ENCODE measurements at places on chromosomes 16 and 17.
A peak's percentile ranks its signal among the peaks of the same experiment; 100 is the strongest.

- peak; percentile 73 for DNase-seq
Observed at GRCh38 chr17:32483451-32484019, 3.3 kb upstream of the CDK5R1 start.

- no peak for DNase-seq
Observed at GRCh38 chr17:9521062-9521461, 54.6 kb downstream of the STX8 start.

GRCh38 chr17:39597372-39598046 lies 10.2 kb downstream of the NEUROD2 start:
- DNase-seq = no peak

- DNase-seq = no peak
Observed at GRCh38 chr17:59641799-59642484, 22.2 kb downstream of the CLTC start.

DNA sequence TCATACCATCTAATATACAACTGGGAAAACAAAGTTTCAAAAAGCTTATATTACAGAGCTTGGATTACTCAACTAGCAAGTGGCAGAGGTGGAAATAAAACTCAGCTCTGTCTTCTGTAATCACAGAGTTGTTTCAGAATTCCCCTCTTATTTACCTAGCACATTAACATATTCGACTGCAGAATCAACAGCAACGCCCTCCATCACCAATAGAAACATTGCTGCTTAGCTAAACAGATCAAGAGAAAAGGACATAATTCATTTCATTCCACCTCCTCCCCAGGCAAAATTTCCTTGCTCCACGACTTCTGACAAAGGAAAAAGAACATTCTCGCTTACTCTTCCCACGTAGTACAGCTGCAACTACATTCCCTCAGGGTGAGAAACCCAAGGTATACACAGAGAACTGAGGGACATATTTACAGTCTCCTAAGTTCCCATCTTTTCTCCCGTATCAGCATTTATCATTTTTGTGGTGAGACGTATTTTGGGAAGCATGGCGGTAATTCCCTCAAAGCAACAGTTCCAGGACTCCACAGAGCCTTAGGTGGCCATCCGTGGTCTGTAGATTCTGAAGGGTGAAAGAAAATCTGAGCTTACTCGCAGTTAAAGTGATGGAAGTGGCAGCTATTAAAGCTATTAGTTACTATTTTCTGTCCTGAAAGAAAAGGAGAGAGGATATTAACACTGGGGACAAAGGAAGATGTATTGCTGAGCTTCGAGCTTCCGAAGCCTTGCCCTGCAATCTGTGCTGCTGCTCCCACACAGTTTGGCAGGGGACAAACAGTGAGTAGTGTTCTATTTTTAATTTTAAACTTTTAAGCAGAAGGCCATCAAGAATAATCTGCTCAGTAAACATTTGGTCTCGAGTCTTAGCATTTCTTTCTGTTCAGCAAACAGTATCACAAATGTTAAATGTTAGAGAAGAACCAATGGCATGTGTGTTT lies 1296.2 kb downstream of the CDH8 start:
- no peak for DNase-seq

- no peak for DNase-seq
Observed at GRCh38 chr16:10938796-10939648, 3.2 kb downstream of the DEXI start.

DNA sequence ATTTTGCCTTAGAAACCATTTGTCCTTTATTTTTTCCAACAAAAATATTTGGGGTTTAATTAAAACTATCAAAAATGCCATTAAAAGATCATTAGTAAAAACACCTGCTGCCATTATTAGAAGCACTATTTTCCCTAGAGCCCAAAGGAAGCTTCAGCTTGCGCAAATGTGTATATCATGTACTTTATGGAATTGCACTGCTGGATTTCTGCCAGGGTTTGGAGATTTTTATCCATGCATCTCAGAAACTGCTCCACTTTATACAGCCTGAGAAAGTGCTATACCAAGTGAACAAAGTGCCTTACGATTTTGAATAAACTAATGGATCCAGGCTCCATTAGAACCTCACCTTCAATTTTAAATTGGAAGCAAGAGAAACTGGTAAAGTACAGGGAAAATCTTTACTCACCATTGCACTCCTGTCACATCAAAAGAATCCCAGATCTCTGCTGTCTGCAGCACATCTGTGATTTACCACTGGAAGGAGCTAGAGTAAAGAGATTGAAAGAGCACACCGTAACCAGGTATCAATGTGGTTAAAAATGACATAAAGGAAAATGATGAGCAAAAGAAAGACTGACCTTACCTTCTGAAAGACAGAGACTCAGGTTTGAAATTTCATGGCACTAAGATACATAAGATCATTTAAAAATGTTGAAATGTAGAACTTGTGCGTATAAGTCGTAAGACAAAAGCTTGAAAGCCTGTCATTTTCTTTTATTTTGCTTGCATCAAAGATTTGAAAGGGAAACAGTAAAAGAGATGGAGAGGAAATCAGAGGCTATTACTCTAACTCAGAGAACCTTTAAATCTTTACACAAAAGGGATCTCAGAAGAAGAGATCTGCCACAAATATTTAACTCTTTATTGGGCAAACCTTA lies 678.1 kb upstream of the GOT2 start:
- DNase-seq = no peak

DNA sequence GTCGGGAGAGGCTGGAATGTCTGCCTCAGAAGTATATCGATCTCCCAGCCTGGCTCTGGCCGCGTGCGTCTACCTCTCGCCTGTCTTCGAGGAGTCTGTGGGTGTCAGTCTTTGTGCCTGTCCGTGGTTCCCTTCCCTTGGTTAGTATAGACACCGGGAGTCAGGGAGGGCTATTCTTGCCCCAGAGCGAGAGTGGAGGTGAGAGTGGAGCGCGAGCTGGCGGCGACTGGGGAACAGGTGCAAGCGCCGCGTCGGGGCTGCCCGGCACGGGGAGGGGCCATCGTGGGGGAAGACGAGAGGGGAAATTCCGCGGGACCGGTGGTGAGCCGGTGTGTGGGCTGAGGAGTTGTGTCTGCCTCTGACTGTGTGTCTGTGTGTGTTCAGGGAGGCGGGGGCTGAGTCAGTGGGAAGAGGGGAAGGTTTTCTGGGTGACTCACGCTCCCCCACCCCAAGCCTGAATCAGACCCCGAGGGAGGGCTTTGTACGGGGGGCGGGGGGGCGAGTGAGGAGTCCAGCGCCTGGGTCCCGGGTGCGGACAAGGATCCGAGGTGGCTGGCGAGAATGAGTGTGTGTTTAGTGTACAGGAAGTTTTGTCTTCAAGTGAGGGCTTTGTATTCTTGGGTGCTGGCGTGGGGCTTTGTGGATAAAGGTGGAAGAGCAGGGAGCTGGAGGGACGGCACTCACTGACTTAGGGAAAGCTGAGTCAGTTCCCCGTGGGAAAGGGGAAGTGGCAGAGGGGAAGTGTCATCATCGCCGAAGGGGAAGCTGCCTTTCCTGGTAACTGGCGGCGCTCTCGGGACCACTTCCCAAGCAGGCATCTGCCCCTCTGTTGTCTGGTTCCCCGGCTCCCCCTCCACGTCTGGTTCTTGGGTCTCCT lies 8.6 kb downstream of the KDM6B start:
- no peak for DNase-seq

GRCh38 chr17:33217891-33218290 lies 75.2 kb downstream of the ASIC2 start:
- DNase-seq = no peak

DNA sequence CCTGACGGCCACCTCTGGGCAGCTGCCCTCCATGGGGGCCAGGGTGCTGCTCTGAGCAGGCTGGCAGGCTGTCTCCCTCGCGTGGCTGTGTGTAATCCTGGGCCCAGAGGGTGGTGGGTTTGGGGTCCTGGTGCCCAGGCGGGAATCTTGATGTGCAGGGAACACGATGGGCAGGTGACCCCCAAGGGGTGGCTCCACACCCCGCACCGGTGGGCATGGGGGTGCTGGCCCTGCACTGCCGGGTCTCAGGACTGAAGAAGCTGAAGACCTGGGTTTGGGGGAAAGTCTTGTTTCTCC lies 8.6 kb downstream of the CHMP6 start:
- no peak for DNase-seq

- DNase-seq = no peak
Observed at GRCh38 chr17:4201226-4201625, 58.2 kb downstream of the CYB5D2 start.

DNA sequence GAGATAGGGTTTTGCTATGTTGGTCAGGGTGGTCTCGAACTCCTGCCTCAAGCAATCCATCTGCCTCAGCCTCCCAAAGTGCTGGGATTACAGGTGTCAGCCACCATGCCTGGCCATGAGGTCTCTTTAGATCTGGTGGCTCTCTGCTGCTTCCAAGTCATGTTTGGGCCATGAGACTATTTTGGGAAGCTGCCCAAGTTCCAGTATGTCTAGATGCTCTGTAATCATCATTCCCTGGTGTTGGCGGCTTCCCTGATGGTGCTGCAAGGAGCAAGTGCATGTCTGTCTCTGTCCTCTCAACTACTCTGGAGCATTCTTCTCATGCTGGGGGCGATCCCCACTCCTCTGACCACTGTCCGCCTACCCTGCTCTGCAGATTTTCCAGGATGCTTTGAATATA lies 6.4 kb upstream of the ODF4 start:
- no peak for DNase-seq

GRCh38 chr17:48123776-48124388 lies 16.3 kb downstream of the SNX11 start:
- DNase-seq = no peak

DNA sequence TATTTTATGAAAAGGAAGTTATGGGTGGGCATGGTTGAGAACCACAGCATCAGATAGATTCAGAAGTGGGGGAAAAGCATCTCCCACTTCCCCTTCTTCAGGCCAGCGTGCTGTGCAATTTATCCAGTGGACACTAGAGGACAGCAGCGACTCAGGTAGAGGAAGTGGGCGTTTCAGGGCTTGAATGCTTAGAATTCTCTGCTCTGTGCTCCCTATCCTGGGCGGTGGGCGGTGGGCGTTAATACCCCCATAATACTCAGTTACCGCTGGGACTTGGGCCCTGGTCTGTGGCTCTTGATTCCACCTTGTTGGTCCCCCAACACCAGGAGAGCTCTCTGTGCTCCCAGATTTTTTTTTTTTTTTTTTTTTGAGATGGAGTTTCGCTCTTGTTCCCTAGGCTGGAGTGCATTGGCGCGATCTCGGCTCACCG lies 3.7 kb upstream of the LYZL6 start:
- DNase-seq = peak; percentile 28

DNA sequence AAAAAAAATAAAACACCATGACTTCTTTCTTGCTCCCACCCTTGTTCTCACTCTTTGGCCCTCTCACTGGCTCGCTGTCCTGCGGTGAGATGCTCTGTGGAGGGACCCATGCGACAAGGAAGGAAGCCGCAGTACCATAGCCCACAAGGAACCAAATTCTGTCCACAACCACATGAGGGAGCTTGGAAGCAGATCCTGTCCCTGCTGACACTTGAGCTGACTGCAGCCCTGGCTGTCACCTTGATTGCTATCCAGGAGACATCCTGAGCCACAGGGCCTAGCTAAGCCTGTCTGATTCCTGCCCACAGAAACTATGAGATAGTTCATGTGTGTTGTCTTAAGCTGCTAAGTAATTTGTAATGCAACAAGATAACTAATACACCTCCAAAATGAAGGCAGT lies 4.8 kb upstream of the MT2A start:
- no peak for DNase-seq

GRCh38 chr16:15608398-15609285 lies 34.3 kb downstream of the MARF1 start:
- DNase-seq = no peak

DNA sequence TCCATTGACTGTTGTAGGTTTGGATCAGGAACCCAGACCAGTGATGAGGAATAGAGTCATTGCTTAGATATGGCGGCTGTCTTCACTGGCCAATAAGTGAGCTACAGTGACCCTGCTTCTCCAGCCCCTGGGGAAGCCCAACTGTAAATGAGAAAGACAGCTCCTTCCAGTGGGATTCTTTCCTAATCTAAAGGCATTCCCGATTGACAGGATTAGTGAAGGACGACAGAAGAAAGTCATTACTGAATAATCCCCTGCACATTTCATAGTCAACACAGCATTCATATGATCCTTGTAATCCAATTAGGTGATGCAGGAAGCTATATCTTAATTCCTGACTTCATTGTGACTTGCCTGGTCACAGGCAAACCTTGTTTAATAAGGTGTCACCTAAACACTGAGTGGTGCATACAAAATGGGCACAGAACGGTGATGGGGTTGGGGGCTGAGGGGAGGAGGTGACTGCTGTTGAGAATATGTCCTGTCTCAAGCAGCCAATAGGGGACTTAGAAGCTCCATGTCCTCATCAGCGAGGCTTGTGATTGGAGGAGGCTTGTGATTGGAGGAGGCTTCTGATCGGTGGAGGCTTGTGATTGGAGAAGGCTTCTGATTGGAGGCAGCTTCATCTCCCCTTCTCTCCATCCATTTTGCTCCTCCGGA lies 242.6 kb downstream of the XYLT1 start:
- no peak for DNase-seq

GRCh38 chr16:1876468-1876867 lies 4.5 kb upstream of the MEIOB start:
- DNase-seq = no peak

DNA sequence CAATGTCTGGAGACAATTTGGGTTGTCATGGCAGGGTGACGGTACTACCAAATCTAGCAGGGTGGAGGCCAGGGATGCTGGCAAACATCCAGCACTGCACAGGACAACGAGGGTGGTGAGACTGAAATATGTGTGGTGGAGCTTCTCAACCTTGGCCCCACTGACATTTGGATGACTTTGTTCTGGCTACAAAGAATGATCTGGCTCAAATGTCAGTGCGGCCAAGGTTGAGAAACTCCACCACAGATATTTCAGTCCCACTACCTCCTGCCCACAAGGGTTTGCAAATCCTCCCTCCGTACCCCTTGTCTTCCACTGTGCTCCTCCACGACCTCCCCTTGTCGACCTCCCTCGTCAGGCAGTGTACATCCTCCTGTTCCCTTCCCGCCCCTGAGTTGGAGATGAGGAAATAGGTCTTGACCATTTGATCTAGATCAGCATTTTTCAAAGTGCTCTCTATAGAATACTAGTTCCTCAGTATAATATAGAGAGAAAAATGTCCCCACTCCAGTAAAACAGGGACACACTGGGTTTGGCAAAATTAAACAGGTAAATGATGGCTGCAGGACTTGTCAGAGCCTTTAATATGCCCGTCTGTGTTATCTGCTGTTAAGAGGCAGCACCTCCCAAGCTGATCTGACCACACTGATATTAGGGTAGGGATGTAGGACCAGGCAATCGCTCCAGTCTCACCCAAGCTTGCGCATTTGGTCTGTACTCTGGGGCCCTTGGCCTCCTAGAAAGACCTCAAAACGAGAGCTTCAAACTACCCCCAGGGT lies 6.8 kb downstream of the OSGIN1 start:
- DNase-seq = no peak

- no peak for DNase-seq
Observed at GRCh38 chr17:49409066-49409465, 5.6 kb downstream of the PHB1 start.

DNA sequence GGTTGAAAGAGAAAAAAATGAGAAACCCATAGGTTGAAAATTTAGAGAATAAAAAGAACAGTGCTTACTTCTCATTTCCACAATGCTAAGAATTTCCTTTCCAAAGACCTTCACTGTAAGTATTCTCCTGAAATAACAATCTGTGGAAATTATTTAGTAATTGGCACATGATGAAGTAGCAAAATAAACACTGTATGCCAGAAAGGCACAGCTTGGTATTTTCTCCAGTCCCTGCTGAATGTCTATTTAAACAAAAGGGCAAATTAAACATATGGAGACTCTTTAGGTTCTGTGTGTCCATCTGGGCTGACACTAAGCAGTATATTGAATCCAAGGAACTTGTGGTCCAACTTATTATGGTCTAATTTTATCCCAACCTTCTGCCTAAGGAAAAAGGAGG lies 46.1 kb downstream of the CHCT1 start:
- DNase-seq = no peak
